ENCODE measurements at places on chromosomes 5 and 9. TPM values are rescaled to one million over a fixed set of nuclear protein-coding genes. Genes with fewer than 3 reads are reported as not detected.

The KIAA0825 gene
- polyA plus RNA-seq: 2.2 TPM

The RLN2 gene
- polyA plus RNA-seq: 0.63 TPM

GRCh38 chr9:111440226-111440625, 44.0 kb downstream of the ECPAS start:
- no peak for DNase-seq

DNA sequence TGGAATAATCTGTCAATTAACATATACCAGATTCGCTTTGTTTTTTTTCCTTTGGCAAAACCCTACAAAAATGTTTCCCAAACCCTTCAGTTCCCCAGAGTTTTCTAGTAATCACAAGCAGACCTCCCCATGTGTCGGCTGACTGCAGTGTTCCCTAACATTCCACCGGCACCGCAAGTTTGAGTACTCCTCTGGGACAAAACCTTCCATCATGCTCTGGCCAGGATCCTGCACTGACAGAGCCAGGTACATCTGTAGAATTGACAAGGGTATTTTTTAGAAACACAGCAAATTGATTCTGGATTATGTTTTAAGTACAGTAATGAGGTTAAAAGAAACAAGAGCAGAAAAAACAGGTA, 174.7 kb downstream of the GAS1 start:
- peak; percentile 69 for DNase-seq
